ENCODE measurements at places on chromosomes 3 and 15.

DNA sequence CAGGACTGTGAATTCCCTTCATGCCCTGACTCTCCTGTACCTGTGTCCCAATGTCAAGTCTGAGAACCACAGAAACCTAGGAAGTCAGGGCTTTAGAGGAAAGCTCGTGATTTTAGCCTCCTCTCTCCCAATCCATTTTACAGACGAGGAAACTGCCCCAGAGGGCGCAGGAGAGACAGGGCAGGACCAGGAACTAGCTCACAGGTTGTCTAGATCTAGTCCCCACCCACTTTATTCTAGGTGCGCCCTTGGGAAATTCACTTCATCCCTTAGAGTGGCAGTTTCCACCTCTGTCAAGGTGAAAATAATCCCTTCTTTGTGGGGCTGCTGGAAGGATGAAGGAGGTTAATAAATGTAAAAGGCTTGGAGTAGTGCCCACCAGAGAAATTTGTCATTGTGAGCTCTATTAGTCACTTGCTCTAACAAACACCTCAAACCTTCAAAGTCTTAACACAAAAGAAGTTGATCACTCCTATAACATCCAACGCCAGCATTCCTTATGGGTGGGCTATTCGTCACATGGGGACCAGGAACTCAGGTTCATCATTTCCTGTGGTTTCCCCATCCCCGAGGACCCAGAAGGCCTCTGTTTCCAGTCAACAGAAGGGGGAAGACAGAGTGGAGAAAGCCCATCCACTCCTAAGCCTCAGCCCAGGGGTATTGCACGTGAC is 282.3 kb downstream of the XXYLT1 start:
- no peak for DNase-seq

GRCh38 chr3:123344175-123344906 is 104.5 kb downstream of the ADCY5 start:
- DNase-seq: no peak

DNA sequence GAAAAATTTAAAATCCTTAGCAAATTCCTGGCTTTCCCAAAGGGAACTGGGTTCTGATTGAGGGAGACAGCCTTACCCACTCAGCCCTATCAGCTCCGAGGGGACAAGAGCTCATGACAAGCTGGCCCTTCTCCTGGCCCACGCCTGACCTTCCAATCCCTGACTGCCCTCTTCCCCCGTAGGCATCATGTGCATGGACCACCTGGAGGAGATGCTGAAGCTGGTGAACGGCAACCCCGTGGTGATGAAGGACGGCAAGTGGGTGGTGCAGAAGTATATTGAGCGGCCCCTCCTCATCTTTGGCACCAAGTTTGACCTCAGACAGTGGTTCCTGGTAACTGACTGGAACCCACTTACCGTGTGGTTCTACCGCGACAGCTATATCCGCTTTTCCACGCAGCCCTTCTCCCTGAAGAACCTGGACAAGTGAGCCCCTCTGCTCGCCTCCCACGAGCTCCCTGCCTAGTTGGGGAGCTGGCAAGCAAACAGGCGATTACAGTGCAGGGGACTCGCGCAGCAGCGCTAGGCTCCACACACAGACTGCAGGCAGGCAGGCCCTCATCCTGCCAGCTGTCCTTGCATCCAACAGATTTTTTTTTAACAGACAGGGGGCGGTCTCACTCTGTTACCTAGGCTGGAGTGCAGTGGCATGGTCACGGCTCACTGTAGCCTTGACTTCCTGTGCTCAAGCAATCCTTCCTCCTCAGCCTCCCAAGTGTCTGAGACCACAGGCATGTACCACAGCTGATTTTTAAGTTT is 16.8 kb downstream of the RPUSD3 start:
- no peak for DNase-seq

DNA sequence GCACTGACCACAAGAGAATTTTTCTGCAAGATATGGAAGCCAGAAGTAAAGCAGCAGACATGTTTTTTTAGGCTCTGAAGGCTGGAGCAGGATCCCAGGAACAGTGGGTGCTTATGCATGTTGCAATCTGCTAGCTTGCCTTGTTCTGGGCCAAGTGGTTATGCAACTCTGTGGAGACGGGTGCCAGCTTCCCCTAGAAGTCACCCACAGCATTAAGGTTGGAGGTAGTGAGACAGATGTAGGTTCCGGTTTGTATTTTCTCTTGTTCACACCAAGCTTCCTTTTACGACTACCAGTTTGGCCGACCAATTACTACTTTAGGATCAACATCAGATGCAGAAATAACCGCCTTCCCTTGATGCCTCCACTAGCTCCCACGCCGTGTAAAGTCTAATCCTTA is 11.1 kb downstream of the DPH3 start:
- DNase-seq: no peak

DNA sequence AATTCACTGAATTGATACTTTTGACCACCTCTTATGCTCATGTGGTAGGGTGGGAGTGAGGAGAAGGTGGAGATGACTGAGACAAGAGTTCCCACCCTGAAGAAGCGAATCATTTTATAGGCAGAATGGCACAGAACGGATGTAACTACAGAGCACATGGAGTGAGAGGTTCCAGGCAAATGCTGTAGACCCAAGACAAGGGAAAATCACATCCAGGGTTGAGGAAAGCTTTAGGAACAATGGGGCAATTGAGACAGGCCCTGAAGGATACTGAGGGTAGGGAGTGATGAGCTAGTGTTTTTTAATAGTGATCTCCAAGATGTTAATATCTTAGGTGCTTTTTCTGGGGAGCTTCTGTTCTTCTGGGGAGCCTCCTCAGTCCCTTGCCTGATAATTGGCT is 8.1 kb downstream of the PCCB start:
- DNase-seq: no peak

DNA sequence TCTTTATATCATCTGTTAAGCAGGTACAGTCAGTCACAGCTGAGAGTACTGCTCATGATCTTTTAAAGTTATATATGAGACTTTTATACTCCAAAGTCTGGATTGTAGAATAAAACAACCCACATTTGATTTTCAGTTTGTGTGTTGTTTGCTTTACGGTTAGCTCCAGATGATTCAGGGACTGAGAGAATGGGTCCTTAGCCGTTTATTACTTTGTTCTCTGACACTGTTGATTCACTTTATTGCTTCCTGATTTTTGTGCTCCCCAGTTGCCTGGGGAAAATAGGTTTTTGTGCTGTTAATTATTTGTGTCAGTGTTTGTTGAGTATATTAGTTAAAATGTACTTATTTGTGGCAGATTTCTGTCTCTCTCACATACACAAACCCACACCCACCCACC is 8.6 kb upstream of the EBLN2 start:
- DNase-seq: no peak

- DNase-seq: no peak
Observed at GRCh38 chr3:64859625-64860535, 172.1 kb upstream of the ADAMTS9 start.

DNA sequence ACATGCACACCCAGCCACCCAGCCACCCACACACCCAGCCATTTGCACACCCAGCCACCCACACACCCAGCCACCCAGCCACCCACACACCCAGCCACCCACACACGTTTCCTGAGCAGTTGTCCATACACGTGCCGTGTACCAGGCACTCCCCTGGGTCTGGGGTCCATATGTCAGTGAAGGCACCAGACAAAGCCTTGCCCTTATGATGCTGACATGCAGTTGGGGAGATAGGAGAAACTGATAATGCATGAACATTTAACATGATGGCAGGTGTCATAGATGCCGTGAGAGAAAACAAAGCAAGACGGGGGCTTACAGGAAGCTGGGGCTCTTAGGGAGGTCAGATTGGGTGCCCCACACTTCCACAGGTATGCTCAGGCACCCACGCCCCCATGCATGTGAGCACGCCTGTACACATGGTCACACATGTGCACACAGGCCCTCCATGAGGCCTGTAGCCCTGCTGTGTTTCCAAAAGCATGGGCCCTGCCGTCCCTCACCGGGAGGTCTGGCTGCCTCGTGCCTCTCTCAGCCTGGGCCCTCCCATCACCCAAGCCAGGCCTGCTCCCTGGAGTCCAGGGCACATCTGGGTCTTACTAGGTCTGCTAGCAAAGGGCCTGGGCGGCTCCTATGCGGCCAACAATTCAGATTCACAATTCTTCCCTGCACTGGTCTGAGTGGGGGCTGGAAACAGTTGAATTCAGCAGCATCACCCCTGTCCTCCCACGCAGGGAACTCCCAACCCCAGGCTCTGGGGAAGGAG is 3.6 kb upstream of the DNAJB8 start:
- DNase-seq: no peak

DNA sequence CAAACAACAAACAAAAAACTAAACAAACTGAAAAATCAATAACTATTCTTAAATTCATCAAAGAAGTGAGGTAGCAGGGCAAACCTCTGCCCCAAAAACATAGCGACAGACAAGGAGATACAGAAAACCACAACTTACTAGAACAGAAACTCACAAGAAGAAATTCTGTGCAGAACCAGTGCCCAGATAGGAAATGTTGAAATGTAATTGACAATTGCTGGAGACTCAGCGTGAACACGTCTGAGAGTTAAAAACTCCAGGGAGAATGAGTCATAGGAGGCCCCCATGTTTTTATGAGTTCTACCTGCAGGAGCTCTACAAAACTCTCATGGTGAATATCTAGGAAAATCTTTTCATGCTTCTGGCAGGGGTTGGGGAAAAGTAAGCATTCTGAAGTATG is 95.5 kb upstream of the SETMAR start:
- no peak for DNase-seq

DNA sequence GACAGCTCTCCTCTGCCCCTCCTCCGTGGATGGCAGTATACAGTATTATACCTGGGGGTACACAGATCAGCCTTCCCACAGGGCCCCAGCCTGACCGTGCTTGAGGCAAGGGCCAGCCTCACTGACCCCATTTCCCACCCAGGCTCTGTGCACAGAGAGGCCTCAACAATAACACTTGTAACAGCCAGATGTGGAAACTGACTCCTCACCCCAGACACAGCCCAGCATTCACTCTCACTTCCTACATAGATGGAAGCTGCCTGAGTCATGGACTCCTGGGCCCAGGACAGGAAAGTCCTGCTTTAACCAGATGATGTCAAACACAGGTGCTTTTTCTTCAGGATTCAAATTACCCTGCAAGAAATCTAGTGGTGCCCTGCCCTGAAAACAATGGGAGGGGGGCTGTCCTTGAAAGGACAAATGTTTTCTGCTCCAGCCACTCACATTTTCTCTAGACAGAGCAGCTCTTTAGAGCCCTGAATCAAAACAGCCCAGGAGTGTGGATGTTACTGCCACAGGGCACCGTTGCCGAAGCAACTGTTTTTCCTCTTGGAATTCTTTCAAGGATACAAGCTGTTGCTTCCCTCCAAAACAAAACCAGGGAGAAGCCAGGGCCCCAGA is 16.4 kb downstream of the CCDC12 start:
- no peak for DNase-seq

DNA sequence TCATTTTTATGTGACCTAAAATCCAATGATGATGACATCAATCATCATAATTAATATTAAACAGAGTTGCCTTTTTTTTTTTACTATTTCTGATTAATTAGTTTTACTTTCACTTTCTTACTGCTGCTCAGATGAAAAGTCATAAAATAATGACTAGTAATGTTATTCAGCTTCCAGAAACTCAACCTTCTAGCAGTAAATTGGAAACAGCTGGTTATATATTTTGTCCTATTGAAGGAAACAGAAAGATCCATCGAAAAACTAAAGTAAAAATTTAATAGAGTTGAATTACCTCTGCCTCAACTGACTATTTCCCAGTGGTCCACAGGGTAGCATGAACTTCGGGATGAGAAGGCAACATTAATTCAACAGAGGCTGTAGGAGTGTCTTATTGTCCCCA is 107.1 kb upstream of the PTX3 start:
- no peak for DNase-seq

- no peak for DNase-seq
Observed at GRCh38 chr3:69409831-69410230, 23.9 kb upstream of the FRMD4B start.

GRCh38 chr15:72231833-72232478 is 966 bp upstream of the PKM start:
- peak; percentile 77 for DNase-seq

DNA sequence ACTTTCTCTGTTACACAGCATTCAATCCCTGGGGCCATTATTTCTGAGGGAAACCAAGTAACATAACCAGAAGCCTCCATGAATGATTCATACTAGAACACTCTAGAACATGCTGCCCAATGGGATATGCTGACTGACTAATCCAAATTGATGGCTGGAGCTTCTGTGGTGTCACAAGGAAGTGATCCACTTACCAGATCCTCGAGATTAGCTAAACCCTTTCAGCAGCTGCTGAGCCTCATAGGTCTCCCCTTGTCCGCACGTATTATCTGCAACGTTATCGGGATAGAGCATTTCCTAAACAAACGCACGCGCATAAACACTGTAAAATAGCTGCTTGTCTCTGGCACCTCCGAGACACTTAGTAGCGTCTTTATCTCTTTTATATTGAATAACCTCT is 61.2 kb upstream of the PROK2 start:
- DNase-seq: no peak

DNA sequence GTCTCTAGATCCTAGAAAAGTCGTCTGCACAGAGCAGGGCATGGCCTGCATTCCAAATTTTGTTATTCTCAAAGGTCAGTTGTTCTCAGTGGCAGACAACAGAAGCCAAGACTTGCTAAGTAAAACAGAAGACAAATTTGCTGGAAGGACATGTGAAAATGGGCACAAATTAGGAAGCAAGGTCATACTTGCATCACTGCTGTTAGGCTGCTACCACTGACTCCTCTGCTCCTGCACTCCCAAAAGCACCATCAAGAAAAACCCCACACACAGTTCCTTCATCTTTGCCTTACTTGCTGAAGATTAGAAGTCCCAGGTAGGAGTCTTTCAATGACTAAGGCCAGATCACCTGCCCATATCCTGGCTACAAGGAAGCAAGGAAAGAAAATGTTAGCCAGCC is 69.9 kb upstream of the ATP2C1 start:
- no peak for DNase-seq

Data from DMS 273 treated with DMSO at 0.1 percent for 48 hours (cell line).